Activated CD4-positive, alpha-beta T cell treated with anti-CD3 and anti-CD28 coated beads for 4 hours (primary cell): ENCODE measurements at places on chromosomes 5 and 9.

DNA sequence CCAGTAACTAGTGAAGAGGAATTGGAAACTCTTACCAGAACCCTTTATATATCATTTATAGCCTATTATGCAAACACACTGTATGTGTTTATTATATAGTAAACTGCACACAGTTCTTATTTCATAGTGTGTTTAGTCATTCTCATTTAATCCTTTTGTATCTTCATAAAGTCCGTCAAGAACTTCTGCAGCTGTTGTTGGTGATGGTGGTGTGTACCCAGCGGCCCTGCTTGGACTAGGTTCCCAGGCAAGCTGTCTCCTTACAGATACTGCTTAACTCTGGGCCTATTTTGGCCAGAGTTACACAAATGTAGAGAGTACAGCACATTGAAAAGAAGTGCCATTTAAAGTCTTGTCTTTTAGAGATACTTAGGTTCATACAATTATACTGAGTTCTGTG, 231.9 kb downstream of the NDUFS4 start:
- DNase-seq, result no peak

GRCh38 chr9:90825586-90825985, 24.0 kb downstream of the SYK start:
- DNase-seq, result no peak

GRCh38 chr5:17224858-17225511, 7.6 kb downstream of the BASP1 start:
- DNase-seq, result no peak

DNA sequence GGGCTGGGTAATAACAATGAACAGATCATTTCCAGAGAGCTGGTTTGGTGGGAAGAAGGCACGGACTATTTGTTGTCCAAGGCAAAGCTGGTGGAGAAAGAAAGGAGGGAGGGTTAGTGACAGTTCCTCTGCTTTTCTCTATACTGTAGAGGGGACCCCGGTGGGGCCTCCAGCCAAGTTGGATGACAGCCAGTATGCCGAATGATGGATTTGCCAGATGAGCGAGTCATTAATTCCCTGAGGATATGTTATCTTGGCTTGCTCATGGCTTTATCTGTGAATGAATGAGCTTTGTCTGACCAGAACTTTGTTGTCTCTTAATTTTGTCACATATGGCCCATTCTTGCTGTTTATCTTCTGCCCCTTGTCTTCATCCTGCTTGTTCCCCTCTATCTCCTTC, 158.6 kb upstream of the GLRA1 start:
- DNase-seq, result no peak

- DNase-seq, result no peak
These were observed 104.9 kb upstream of the RUSC2 start for GRCh38 chr9:35385042-35385441.

DNA sequence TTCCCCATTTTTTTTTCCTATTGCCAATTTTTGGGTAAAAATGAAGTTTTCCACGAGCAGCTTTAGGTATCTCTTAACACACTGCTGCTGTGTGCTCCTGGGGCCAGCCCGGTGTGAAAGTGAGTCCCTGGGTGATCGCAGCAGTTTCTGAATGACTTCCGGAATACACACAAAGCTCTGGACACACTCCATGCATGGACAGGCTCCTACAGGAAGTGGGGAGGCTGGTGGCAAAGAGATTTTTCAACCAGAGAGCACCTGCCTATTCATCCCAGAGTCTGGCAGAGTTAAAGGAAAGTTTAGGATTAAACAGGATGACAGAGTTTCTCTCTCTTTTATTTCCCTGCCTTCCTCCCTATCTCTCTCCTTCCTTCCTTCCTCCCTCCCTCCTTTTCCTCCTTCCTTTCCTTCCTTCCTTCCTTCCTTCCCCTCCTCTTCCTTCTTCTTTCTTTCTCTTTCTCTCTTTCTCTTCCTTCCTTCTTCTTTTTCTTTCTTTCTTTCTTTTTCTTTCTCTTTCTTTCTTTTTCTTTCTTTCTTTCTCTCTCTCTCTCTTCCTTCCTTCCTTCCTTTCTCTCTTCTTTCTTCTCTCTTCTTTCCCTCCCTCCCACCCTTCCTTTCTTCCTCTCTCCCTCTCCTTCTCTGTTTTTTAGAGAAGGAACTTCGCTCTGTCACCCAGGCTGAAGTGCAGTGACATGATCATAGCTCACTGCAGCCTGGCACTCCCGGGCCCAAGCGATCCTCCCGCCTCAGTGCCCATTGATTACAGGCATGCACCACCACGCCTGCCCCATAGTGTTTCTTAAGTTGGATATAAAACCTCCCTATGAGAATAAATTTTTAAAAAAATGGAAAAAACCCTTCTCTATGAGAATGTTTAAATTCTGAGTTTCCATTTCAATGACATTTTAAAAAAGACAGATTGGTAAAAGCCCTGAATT, 38.7 kb upstream of the UBTD2 start:
- DNase-seq, result no peak

- no peak for DNase-seq
These were observed 89.0 kb upstream of the IRX2 start for GRCh38 chr5:2840372-2840915.

DNA sequence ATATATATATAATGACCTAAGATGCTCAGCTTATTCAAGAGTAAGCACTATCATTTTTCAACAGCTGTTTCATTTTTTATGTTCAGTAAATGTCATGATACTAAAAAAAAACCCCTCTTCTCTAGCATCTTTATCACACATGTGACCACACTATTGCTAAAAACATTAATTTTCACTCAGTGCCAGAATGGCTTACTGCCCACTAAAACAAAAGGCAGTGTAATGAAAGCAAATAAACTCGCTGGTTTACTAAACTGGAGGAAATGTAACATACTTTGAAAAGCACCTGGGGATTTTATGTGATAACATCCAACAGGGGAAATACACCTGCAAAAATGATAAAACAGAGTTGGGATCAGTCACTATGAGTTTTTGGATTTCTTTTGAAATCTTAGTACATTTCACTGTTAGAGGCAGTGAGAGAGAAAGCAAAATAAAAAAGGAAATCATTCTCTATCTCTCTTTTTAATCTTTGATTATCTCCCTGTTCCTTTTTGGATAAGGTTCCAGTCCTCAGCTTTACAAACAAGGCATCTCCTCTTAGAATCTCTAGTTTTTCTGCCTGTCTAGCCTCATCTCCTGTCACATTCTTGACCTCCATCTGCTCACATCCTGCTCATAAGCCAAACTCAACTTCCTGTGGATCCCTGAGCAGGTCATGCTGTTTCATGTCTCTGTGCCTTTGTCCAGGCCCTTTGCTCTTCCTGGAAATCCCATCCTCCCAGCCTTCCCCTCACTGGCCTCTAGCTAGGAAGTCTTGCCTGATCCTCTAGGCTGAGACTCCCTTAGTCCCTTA, 338.0 kb downstream of the MAN2A1 start:
- no peak for DNase-seq

DNA sequence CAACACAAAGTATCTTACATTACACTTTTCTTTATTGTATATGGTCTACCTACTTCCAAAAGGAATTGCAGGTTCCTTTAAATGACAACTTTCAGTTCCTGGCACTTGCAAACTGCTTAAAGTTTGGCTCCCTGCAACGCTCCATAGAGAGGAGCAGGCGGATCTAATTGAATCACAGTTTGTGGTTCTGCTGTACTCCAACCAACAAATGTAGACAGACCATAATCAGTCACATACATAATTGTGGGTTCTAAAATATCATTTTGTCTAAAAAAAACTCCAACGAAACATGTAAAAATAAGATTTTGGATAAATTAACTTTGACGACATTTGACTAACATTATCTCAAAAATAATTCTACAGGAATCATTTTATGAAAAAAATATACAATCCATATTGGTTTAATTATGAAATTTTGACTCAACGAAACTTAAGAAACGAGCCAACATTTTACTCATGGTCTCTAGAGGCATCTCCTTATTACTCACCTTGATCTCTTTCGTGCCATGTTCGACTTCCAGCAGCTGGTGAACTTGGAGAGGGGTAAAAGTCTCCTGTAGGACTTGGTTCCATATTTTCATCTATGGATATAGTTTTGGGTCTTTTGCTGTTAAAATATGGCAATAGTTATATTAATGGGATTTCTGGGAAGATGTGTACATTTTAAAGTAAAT, 167.6 kb downstream of the NFIB start:
- no peak for DNase-seq

DNA sequence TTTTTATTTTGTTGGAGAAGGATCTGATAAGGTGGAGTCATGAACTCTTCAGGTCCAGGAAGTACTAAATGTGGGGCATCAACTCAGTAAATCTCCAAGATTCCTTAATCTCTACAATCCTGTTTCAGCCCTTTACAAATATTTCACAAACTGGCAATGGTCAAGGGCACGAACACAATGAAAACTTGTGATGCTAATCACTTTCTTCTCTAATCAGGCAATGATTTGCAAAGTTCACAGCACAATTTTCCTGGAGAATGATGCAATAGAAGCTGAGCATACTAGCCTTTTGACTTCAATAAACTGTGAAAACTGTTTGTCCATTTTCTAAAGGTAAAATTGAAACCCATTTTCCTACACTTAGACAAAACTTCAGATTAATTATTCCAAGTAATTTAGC, 16.9 kb downstream of the GDF9 start:
- no peak for DNase-seq

DNA sequence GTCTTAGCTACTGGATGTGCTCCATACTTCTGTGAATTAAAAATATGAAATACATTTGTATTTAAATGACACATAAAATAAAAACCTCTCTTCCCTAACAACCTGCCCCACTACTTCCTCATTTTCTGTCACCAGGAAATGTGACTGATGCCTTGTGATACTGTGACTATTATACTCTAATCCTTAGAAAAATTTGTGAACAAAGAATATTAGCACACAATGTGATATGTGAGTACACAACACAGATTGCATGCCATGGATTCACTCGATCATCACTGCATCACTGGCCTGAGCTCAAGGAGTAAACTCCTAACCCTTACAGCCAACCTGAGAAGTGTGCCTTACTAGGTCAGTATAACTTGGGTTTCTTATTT, 281.0 kb downstream of the EFNA5 start:
- no peak for DNase-seq

GRCh38 chr9:75198436-75198835, 110.1 kb downstream of the OSTF1 start:
- DNase-seq, result no peak

DNA sequence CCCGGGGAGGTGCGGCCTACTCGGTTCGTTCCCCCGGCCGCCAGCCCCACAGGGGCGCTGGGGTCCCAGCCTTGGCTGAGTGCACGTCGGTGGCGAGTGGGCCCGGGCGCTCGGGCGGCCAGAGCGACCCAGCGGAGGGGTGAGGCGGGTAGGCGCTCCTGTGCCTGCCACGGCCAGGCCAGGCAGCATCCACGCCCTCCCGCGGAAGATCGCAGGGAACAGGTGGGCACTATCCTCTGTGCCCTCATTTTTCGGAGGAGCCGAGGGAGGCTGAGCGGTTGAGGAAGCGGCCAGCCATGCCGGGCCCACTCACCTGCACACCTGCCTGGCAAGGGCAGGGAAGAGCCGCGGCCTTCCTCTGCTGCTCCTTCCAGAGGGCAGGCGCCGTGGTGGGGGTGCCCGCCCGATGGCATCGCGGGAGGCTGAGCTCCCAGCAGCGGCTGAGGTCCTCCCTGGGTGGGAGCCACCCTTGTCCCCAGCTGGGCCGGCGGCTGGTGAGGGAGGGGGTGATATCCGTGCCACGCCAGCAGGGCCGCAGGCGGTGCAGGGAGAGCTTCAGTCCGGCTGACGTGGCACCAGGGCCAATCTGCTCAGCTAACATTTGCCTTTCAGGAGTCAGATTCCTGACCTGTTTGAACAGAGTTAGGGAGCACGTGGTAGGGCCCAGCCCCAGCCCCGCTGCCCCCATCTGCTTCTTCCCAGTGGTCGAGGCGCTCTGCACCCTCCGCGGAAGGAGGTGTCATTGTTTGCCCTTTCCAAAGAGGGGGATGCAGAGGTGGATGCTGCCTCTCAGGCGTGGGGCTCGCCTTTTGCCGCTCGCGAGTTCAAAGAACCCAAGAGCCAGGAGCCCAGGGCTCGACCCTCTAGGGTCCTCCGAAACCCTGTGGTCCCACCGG, 1.6 kb upstream of the SEC16A start:
- peak; percentile 25 for DNase-seq

GRCh38 chr5:172417130-172417841, 37.0 kb downstream of the SH3PXD2B start:
- DNase-seq, result no peak

DNA sequence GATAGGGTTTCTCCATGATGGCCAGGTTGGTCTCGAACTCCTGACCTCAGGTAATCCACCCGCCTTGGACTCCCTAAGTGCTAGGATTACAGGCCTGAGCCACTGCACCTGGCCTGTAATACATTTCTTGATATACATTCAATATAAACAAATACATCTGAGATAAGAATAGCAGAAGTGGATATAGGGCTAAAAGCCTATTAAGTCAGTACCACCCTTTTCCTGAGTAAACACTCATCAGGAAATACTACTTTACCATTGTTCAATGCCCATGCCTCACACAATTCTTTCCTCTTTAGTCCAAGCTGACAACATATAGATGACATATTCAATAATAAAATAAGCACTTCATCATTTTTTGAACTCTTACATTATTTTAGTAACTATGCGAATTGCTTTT, 64.8 kb downstream of the MRPS27 start:
- DNase-seq, result no peak
